ENCODE measurements at places on chromosomes 2 and 18. TPM values are rescaled to one million over a fixed set of nuclear protein-coding genes. Genes with fewer than 3 reads are reported as not detected.
A peak's percentile ranks its signal among the peaks of the same experiment; 100 is the strongest.

DNA sequence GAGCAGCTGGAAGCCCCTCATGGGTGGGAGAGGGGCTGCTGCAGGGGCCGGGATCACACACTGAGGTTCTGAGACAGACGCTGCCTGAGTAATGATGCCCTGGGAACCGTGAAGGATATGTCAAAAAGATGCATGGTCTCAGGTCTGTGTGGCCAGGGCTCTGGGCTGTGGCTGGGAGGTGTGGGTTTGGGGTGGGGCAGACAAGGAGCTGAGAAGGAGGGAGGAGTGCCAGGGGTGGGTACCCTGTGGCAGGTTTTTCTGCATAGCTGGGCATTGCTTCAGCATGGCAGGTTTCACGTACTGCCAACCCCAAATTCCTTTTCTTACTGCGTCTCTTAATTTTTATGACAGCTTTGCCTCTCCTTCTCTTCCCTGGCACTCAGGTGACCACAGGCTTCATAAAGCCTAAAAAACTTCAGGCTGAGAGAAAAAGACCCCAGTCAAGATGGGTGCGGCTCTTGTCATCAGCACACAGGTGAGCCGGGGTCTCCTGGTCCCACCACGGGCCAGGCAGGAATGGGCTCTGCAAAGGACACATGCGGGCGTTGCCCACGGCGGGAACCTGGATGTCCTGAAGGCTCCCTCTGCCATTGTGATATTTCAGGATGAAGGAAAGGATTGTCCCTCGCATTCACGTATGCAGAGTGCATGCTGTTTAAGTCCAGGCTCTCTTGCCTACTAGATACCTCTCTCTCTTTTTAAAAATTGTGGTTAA lies 18.0 kb downstream of the MALL start:
- DNase-seq = no peak

DNA sequence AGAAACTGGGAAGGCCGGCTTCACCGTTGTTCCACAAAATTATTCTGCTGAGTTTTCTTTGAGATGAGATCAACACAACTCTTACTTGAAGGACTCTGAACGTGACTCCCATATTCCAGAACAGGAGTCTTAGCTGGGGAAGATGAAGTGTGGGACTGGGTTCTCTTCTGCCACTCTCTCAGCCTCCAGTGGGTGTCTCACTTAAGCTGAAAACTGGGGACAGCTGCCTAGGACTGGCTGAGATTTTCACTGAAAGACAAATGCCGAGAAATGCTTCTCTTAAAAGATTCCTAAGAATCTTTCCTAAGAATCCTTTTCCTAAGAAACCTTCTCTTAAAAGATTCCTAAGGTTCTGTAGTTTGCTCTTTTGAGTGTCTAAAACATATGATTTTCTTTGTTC lies 156.6 kb upstream of the LHCGR start:
- no peak for DNase-seq

GNLY gene
- 0.95 TPM for total RNA-seq

- DNase-seq = no peak
Observed at GRCh38 chr2:203673933-203674332, 32.5 kb upstream of the CD28 start.

DNA sequence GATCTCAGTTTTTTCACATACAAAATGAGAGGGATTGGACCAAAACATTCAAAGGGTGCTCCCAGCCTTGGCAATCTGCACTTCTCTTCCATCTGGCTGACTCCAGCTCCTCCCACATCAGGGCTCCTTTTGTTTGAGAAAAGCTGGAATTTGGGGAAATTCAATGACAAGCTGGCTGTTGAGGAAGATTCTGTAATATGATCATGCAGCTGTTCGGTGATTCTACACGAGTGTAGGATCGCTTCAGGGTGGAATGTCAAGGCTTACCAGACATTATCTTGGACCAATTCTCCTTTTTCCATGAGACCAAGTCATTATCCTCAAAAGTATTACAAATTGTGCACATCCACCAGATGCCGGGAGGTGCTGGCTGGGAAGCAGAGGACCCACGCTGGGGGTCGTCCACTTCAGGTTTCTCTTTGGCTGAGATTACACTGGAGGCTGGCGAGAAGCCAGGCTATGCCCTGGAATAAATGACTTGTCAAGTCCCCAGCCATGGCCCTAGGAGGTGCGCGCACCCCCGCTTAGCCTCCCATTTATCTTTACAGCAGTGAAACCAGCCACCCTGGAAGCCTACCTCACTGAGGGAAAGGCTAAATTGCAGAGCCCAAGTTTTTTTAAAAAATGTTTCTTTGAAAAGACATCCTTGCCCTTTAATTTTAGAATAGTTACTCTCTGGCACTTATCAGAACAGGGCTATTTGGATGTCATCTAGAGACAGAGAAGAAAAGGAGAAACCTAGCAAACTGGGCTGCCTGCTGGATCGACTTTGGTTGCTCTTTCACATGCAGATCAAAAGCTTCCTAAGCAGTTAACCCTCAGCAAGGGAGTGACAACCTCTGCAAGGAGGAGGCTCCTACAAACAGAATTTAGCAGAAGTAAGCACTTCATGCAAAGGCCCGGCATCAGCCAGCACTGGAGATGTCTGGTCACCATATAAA lies 42.5 kb upstream of the LCLAT1 start:
- DNase-seq = no peak

ITSN2 gene
- total RNA-seq = 49.6 TPM

DNA sequence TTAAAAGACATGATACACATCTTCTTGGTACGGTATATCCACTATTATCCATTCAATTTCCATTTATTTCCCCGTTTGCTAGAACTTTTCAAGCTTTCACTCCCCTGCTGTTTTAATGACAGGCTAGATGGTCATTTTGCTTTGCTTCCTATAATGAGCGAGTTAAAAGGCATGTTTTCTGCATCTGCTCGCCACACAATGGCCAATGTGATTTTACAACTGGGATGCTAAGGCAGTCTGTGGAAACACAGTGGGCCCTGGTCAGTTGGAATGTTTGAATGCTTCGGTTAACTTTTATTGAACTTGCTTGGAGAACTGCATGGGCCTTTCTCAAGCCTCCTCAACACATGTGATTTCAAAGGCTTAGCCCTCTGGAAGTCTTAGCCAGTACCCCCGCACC lies 48.4 kb upstream of the TNP1 start:
- DNase-seq = no peak

DNA sequence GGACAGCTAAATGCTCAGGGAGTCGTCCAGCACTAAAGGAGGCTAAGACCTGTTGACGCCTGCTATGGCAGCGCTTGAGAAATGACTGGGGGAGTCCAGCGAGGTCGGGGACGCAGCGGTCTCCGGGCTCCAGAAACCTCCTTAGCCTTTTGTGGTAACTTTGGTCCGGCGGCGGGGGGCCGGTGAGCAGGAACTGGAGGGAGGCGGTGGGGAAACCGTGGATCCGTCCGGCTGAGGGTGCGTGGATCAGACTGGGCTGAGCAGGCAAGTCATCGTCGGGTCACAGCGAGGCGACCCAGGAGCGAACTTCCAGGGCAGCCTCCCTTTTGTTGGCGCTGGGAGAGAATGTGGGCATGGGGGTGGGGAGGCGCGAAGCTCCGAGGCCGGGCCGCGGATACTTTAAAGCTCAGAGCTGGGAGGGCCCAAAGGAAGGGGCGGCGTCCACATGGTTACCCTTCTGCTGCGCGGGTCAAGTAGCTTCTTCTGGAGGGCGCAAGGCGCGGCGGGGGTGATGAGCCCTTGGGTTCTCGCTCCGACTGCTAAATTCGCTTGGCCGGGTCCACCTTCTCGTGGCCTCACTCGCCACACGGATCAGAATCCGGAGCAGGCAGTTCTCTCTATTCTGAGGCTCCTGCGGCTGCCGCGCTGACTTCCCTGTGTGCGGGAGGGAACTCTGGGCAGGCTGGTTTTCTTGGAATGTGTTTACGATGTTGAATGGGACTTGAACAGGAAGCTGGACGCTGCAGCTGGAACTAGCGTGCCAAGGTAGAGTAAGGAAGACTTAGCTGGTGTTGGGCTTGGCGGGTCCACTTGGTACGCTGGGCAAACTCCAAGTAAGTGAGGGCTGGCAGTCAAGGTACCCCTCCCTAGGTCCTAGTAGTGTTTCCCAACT lies 920 bp downstream of the GULP1 start:
- peak; percentile 88 for DNase-seq

DNA sequence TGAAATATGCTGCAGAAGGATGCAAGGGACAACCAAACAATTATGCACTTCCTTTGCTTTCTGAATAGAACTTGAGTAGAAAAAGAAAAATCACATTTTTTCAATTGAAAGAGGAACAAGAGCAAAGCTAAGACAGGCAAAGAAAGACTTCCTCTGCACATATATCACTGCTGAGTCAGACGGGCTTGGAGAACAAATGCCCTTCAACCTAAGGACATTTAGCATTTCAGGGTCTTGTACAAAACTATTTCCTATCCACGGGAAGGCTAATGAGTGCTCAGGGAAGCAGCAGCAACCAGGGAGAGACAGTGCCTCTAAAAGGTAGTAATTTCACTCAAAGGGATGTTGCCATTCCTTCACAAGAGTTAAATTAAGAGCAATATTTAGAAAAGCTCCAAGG lies 570.0 kb upstream of the GCFC2 start:
- no peak for DNase-seq

DNA sequence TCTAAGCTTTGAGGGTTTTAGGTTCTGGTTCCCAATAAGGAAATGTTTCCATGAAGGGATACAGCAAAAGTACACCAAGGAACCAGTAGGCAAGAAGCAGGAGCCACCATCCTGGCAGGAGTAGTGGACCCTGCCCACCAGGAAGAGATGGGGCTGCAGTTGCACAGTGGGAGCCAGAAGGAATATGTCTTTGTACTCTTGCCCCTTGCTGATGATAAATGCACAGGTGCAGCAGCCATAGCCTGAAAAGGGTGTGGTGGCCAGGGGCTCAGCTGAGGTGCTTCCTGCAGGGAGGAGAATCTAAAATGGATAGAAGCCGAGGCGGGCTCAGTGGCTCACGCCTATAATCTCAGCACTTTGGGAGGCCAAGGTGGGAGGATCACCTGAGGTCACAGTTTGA lies 27.5 kb downstream of the TMEM127 start:
- no peak for DNase-seq

LYPD1 gene
- total RNA-seq = 14.6 TPM

GRCh38 chr2:183898641-183899040 lies 699.7 kb upstream of the ZNF804A start:
- no peak for DNase-seq

SPP2 gene
- not detected for total RNA-seq

DNA sequence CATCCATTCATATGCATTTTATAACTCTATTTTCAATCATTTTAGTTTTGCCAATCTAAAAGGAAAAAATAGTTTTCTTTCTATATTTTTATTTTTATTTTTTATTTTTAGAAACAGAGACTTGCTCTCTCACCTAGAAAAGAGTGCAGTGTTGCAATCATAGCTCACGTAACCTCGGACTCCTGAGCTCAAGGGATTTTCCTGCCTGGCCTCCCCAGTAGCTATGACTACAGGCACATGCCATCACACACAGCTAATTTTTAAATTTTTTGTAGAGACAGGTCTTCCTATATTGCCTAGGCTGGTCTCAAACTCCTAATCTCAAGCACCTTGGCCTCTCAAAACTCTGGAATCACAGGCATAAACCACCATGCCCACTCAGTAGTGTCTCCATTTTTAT lies 125.5 kb upstream of the XIRP2 start:
- no peak for DNase-seq

DNA sequence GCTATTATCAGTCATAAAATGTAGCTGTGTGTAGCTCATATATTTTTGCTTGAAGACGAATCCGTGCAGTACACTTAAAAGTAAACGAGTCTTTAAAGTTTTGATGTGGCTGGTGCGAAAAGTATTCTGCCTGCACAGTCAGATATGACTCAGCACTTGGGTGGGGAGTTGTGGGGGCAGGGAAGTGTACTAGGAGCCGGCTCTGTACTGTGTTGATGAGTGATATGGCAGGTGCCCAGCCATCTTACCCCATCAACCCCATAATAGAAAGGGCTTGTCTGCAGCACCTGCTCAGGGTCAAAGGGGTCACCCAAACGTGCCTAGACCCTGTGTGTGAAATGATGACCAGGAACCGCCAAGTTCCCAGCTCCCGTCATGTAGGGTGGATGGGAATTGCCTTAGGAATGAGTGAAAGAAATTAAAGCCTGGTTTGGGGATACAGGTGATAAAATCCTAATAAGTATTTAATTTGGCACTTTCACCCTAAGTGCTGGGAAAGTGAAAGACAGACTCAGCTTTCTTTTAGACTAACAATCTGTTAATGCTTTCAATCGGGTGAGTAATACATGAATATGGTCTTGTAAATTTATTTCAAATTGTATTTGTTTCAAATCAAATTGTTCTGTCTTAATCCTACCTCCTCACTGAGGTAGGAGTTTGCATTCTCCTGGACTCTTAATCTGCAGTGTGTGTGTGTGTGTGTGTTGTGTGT lies 48.0 kb downstream of the BCL2L11 start:
- no peak for DNase-seq

- no peak for DNase-seq
Observed at GRCh38 chr2:179677077-179677688, 184.2 kb downstream of the ZNF385B start.

DNA sequence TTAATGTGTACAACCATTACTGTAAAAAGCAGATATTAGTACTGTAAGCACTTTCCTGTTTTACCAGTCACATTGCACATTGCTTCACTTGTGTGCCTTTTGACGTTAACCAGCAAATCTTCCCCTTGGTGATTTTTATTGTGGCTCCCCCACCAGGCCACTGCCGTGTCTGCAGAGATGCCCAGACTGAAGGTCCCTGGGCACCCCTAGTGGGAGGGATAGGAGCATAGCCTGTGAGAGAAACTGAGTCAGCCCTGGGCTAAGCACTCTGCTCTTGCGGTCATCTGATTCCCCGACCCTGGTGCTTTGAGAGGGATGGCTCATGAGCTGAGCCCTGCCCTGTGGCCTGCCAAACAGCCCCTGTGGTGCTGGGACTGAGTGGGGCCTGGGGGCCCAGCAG lies 73.4 kb downstream of the INPP4A start:
- DNase-seq = peak; percentile 34

SERPINB4 gene
- not detected for total RNA-seq

KRTCAP3 gene
- 65.7 TPM for total RNA-seq

POTEC gene
- total RNA-seq = not detected

DNA sequence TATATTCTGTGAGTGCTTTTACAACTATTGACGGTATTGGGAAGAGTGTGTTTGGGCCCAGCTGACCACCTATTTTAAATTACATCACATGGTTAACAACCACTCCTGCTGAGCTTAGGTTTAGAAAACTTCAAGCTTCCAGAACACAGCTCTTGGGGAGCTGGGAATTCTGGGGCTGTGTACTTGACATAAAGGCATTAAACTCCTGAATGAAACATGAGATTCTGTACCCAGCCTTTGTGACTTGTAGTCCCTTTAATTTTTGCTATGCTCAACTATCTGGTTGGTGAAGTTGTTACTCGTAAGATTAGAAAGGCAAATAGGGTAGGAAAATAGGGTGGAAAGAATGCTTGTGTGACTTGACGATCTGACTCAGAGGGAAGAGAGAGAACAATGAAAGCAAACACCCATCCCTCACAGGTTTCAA lies 66.9 kb downstream of the LTBP1 start:
- no peak for DNase-seq

ANKAR gene
- 9.3 TPM for total RNA-seq

CCT4 gene
- total RNA-seq = 114 TPM

UGT1A5 gene
- 2.0 TPM for total RNA-seq

DNA sequence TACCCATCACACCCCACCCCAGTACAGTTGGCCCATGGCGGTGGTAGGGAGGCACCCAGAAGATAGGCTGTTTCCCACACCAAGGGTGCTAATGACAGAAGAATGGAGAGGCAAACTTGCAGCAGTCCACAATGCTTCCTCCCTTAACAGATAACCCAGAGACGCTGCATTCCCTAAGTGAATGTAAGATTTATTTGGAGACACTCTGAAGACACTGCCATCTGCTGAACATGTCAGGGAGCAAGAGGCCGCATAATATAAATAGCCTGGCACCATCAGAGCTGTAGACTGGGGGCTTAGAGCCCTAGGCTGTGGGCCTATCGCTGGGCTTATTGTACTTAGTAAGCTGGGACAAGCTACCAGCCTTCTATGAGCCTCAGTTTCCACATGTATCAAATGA lies 2.2 kb upstream of the IWS1 start:
- no peak for DNase-seq

Data from mucosa of gallbladder (tissue), 1 donor.